ENCODE measurements at places on chromosomes 5 and 9.
A peak's percentile ranks its signal among the peaks of the same experiment; 100 is the strongest.

GRCh38 chr5:180910735-180911134 lies 11.8 kb downstream of the BTNL8 start:
- DNase-seq = no peak

GRCh38 chr5:147484708-147485020 lies 25.2 kb downstream of the DPYSL3 start:
- DNase-seq = peak; percentile 61

- DNase-seq = no peak
These were observed 105.2 kb downstream of the DPYSL3 start for GRCh38 chr5:147404706-147405105.

DNA sequence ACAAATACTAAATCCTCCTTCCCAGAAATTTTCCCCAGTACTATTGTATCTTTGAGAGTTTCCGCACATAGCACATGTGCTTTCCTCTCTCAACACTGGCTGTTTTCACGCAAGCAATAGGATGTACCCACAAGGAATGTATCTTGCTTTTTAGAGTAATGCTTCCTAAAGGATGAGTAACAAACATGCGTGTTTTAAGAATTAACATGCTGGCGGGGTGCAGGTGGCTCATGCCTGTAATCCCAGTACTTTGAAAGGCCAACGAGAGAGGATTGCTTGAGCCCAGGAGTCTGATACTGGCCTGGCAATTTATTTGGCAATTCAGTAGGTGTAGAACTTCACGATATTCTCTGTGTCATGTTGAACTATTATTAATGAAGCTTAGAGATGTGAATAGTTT lies 4.6 kb downstream of the RUFY1 start:
- DNase-seq = no peak

DNA sequence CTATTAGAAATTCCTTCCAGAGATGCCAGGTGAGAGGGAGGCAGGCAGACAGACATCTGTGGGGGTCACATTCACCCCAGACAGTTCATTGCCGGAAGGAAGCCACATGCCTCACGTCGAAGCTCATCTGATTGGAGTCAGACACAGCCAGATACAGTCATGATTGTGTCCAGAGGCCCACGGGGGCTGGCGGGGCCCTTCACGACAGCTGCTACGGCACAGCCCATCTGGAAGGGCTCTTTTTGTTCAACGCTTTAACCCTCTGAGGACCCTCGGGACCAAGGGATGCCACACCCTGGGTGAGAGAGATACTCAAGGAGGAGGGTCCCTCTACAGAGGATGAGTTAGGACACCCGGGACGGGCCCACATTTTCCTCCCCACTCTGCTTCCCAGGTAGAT lies 31.9 kb upstream of the GABRP start:
- DNase-seq = no peak

- no peak for DNase-seq
These were observed 27.4 kb upstream of the DENND4C start for GRCh38 chr9:19203058-19203457.

DNA sequence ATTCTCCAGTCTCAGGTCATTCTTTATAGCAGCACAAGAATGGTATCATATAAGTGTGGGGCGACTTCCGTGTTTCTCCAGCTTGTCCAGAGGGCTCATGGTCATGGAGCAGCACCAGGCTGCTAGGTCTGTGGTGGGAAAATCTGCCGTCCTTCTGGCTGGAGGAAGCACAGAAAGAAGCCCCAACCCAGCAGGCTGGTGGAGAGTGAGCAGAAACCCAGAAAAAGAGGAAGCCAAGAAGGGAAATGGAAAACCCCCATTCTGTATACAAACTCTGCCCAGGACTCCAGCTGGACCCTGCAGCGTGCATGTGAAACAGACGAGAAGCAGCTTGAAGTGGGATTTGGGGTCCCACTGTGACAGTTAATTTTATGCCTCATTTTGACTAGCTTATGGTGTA lies 34.3 kb upstream of the OLFM1 start:
- DNase-seq = no peak

DNA sequence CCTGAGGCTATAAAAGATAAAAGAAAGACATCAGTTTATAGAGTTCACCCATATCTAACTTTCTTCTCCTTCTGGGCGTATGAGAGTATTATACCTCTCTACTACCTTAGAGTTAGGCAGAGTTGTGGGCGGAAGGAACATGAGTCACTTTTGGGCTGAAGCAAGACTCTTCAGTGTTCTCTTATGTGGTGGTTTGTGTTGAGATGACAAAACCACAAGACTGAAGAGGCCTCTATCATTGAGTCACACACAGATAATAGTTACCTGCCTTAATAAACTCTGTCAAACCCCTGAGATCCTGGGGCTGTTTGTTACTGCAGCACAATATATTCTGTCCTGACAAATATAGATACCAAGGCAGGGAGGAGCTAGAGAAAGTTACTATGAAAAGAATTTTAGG lies 184.2 kb downstream of the EFNA5 start:
- no peak for DNase-seq

DNA sequence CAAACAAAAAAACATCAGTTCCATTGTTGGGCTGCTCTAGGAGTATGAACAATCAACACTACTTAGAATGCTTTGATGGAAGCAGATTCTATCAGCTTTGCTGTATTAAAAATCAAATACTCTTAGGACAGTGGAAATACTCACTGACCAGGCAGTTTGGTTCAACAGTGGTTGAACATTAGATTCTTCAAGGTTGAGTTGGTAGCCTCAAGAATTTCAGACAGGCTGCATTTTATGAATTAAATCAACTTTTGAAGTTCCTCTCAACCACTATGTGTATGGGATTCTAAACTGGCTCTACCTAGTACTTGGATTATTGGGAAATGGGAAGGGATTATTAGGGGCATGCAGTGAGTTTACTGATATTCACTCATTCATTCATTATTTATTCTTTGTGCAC lies 35.0 kb downstream of the ACTBL2 start:
- peak; percentile 33 for DNase-seq

DNA sequence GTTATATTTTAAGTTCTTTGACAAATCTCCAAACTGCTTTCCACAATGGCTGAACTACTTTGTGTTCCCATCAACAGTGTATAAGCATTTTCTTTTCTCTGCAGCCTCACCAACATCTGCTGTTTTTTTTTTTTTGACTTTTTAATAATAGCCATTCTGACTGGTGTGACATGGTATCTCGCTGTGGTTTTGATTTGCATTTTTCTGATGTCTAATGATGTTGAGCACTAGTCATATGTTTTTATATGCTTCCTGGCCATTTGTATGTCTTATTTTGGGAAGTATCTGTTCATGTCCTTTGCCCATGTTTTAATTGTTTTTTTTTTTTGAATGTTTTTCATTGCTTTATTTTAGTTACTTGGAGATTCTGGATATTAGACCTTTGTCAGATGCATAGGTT lies 196.6 kb downstream of the PLK2 start:
- no peak for DNase-seq

DNA sequence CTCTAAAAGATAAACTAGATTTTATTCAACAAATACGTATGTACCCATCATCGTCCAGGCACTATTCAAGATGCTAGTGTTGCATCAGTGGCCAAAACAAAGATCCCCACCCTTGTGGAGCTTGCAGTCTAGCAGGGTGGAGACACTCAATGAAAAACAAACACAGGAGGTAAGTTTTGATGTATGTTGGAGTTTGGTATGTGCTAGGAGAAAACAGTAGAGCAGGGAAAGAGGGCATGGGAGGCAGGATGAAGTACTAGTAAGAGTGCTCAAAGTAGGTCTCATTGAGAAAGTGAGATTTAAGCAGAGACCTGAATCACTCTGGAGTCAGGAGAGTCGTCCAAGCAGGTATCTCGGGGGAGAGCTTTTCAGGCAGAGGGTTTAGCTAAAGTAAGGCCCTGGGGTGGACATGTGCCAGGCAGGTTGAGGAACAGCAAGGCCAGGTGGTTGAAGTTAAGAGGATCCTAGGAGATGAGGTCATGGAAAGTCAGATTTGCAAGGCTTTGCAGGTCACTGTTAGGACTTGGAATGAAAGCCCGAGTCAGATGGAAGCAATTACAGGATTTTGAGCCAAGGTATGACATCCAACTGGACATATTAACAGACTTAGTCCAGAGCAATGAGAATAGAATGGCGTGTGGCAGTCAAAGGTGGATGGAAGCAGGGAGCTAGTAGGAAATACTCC lies 9.2 kb downstream of the SNX18 start:
- no peak for DNase-seq

DNA sequence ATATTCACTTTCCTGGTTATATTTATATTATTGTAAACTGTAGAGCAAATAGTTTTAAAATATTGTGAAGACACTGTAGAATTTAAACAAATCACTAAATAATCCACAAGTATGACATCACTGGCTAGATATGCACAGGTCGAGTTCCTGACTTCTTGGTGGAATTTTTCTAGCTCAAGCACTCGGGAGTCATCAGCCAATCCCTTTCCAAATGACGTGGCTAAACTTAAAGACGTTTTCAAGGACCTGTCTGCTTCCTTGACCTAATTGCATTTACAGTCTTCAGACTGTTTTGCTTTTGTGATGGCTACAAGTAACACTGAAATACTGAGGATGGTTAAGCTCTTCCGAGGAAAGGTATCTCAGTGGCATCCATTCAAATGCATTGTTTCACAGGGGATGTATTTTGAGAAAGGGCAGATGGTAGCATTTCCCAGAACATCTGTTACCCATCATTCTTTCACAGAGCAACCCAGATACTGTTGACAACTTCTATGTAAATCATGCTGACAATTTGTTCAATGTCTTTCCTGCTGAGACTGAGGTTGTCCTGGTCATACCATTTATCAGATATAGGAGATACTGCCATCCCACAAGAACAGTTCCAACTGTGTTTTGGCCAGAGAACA lies 262.8 kb downstream of the CDH10 start:
- DNase-seq = no peak

DNA sequence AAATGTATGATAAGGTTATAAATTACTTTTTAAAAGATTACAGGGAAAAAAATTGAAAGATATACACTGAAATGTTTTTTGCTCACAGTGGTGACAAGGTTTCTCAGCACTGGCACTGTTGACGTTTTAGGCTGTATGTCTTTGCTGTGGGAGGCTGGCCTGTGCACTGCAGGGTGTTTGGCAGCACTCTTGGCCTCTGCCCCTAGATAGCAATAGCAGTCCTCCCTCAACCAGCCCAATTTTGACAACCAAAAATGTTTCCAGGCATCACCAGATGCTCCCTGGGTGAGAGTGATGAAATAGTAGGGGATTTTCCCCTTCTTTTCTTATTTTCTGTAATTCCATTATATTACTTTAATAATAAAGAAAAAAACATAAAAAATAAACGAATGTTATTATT lies 3.3 kb downstream of the CD274 start:
- DNase-seq = peak; percentile 31

DNA sequence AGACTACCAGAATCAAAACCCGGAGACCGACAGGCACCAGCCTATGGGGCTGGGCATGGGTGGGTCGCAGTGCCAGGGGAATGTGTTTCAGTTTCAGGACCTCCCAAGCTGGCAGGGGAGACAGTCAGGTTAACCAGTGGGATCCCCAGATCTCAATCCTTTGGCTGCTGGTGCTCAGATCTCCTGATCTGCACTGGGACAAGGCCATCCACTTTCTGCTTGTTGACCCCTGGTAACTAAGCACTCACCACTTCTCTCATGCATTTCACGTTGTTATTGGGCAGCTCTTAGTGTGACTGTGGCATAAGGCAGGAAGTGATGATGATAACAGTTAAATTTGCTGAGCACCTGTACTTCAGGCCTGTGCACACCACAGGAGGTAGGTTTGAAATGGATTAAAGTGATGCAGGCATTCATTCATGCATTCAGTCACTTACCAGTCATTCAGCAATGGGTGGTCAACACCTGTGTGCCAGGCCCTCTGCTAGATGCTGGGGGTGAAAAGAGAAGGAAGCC lies 42.1 kb upstream of the STXBP1 start:
- DNase-seq = no peak

- peak; percentile 89 for DNase-seq
These were observed 18.2 kb downstream of the SLC22A5 start for GRCh38 chr5:132387640-132388117.

GRCh38 chr5:125202871-125203438 lies 456.5 kb upstream of the ZNF608 start:
- no peak for DNase-seq

DNA sequence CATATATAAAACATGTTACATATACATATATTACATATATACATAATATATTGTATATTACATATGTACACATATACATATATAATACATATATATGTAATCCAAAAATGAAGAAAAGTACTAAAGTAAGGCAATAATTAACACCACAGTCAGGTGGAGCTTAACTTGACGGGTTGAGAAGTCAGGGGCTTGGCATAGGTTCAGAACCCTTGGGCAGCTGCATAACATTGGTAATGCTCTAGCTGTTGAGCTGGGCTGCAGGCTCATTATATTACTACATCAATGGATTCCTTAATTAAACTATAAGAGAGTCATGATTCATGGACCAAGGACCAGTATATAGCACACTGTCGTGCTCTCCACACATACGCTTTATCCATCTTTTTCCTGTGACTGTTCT lies 435.2 kb upstream of the ADAMTS16 start:
- DNase-seq = no peak

GRCh38 chr5:124919076-124919475 lies 172.6 kb upstream of the ZNF608 start:
- no peak for DNase-seq

- peak; percentile 69 for DNase-seq
These were observed 309.0 kb downstream of the MAN2A1 start for GRCh38 chr5:109998726-109999125.

DNA sequence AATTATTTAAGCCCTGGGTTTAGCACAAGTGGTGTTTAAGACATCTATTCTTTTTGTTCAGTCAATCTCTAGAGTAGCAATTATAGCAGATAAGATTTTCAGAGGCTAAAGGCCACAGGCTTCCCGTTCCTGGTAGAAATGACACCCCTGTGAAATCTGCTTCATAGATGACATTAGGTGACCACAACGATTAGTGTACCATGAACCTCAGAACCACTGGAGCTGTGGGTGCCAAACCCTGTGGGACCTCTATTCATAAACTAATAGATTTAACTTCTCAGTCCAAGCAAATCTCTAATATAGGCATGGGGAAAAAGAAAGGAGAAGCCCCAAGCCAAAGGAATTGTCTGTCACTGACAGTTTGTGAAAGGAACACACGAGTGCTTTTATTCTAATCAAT lies 207.4 kb downstream of the ARRDC3 start:
- DNase-seq = no peak

- DNase-seq = no peak
These were observed 16.4 kb upstream of the TTC1 start for GRCh38 chr5:159992566-159992965.

GRCh38 chr9:70945301-70945700 lies 176.1 kb downstream of the TRPM3 start:
- no peak for DNase-seq

DNA sequence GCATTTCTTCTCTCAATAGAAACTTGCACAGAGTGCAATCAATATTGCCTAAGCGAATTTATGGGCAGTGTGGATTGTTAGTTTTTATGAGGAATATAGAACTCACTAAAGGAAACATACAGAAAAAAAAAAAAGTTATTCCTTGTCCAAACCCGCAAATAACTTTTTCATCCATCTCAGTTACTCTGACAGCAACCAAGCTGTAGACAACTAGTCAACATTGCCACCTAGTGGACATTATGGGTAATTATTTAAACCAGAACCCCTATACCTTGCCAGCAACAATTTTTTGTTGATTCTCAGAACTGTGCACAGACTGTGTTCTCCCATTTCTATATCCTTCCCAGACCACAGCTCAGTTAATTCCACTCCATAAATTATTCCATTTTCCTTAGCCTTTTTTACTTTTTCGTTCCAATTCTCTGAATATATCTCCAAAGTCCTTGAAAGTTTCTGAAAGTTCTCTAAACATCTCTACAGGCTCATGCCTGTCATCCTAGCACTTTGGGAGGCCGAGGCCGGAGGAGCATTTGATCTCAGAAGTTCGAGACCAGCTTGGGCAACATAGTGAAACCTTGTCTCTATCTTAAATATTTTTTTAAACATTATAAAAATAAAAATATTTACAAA lies 2.6 kb upstream of the AFAP1L1 start:
- peak; percentile 82 for DNase-seq

Measured in adipocyte (in vitro differentiated cells).